ENCODE measurements at places on chromosomes 3 and 15.

GRCh38 chr15:84653584-84653909 lies 536 bp downstream of the WDR73 start:
- no peak for DNase-seq

GRCh38 chr15:62999923-63000561 lies 42.5 kb upstream of the TPM1 start:
- DNase-seq = no peak

DNA sequence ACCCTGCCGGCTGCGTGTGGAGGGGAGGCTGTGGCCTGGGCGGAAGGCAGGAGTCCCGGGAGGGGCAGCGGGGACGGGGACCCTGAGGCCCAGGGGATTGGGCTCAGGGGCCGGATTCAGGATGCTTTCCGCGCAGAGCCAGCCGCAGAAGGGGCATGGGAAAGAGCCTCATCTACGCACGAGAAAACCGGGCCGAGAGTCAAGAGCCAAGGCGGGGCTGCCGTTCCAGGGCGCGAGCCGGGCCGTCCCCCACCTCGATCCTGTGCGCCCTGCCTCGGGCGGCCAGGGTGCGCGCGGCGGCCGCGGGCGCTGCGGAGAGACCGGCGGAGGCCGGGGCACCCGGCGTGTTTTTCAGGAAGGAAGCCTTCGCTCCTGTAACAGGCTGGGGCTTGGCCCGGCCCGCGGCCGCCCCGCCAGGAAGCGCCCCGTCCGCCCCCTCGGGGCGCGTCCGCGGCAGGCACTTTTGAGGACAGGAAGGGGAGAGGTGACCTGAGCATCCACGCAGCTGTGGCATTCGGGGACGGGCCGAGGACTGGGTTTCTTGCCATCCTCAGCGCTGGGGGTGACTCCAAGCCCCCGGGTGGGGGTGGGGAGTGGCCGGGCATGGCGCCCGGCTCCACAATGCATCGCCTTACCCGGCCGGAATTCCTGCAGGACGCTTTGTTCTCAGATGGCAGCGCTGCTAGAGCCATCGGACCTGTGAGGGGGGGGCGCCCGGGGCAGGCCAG lies 62.3 kb upstream of the GATA2 start:
- no peak for DNase-seq

DNA sequence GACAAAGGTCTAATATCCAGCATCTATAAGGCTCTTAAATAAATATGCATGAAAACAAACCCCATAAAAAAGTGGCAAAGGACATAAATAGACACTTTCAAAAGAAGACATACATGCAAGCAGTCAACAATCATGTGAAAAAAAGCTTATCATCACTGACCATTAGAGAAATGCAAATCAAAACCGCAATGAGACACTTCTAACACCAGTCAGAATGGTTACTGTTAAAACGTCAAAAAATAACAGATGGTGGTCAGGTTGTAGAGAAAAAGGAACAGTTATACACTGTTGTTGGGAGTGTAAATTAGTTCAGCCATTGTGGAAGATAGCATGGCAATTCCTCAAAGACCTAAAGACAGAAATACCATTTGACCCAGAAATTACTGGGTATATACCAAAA lies 440.7 kb upstream of the KCNMB2 start:
- DNase-seq = no peak

GRCh38 chr3:194082743-194083636 lies 53.0 kb upstream of the HES1 start:
- no peak for DNase-seq

DNA sequence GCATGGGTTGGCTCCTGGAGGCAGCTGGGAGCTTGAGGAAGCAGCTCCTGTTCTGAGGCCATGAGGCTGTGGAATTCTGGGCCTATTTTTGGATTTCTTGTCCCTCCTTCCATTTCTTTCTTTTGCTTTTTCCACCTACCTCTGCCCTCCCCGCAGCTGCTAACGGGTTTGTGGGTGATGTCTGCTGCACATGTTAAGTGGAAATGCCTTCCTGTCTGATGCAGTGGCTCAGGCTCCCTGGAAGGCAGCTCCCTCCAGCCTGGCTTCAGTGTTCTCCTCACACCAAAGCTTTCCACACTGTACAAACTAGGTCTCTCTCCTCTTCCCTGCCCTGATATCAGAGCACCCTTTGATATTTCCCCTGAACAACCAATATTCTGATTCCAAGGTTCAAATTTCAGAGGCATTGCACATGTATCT lies 33.8 kb upstream of the ESYT3 start:
- no peak for DNase-seq

All from NCI-H187 (cell line).